A549 (cell line): ENCODE measurements at places on chromosomes 5 and 9.

DNA sequence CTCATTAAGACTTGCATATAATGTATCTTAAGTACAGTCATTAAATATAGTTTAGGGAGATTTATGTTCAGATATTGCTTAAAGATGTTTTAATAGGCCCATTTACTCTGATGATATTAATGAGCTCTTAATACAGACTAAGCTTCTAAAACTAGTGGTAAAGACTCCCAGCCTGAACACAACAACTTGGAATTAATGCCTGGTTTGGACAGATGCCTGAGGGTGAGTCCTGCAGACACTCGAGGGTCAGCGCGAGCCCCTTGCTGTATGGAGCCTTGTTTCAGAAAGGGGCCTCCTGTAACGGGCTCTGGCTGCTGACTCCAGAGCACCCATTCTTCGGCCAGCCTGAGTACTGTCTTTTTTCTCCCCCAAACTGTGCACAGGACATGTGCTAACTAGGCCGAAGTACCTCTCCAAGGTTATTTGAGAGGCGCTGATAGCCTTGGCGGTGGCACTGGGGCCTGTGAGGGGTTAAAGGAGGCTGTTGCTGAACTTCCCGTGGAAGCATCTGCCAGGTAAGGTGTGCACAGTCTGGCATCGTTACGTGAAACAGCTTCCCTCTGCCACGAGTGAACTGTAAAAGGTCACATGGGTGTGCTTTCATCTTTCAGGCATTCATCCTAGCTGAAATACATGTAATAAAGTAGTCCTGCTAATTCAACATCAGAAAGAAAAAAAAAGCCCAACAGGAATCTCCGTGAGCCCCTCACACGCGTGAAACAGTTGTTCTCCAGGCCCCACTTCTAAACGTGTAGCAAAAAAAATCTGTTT is 113.4 kb downstream of the MVB12B start:
- no peak for DNase-seq

DNA sequence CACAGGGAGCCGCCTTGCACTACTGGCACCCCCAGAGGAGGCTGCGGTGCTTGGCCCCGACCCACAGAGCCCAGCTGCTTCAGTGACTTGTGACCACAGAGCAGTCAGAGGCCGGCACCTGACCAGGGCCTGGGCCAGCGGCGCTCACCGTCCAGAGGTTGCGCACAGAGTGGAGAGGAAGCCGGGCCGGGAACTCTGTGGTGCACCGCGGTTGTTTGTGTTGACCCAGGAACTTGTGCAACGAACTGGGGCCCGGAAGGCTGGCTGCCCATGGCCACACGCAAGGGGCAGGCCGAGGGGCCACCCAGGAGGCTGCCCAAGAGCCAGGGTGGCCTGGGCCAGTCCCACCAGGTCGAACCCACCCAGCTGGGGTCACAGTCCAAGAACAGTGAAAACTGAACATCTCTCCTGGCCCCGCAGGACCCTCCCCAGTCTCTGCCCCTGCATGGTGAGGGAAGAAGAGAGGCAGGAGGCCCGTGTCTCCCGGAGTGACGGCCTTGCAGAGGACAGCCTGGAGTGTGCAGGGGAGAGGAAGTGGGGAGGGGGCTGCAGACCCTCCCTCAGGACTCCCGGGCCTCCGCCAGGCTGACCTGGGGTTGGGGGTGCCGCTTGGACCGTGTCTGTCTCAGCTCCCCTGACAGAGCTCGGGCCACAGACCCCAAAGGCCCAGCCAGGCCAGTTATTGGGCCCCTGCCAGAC is 42.8 kb upstream of the EGFL7 start:
- DNase-seq: no peak

GRCh38 chr9:130845901-130846481 is 10.9 kb downstream of the ABL1 start:
- peak; percentile 54 for DNase-seq

GRCh38 chr9:4879115-4879558 is 86.4 kb downstream of the RCL1 start:
- DNase-seq: no peak

DNA sequence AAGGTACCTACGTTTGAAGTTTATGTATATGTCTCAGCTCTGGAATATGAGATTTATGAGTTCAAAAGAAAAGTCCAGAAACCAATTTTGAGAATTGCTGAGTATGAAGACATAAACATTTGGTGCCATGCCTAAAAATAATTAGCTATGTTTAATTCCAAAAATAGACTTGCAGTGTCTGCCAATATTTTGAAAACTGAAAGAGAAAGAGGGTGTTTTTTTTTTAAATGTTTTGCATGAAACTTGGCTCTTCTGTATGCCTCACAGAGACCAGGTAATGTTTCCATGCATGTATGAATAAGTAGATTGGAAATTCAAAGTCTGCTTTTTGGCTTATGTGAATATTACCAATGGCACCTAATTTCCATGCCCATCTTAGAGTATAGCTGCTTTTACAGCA is 634.4 kb upstream of the C9orf72 start:
- no peak for DNase-seq

GRCh38 chr5:139636975-139637408 is 11.2 kb upstream of the CXXC5 start:
- DNase-seq: no peak

GRCh38 chr9:98657897-98658296 is 50.8 kb downstream of the GABBR2 start:
- no peak for DNase-seq

DNA sequence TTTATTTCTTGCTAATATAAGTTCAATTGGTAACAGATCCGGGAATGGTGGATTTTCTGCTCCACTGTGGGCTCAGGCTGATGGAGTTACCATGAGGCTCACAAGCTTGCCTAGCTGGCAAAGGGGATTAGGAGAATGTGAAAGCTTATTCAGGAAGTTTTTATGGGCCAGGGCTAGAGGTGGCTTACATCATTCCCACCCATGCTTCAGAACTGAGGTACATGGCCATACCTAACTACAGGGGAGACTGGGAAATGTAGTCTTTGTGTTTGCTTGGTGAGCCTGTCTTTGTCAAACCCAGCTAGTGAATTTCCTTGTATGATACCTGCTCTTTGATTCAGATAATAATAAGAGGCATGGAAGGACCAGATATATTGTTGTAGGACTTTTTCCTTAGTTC is 105.9 kb upstream of the DHFR start:
- no peak for DNase-seq

- no peak for DNase-seq
These were observed 16.5 kb upstream of the RLN2 start for GRCh38 chr9:5321058-5321457.

DNA sequence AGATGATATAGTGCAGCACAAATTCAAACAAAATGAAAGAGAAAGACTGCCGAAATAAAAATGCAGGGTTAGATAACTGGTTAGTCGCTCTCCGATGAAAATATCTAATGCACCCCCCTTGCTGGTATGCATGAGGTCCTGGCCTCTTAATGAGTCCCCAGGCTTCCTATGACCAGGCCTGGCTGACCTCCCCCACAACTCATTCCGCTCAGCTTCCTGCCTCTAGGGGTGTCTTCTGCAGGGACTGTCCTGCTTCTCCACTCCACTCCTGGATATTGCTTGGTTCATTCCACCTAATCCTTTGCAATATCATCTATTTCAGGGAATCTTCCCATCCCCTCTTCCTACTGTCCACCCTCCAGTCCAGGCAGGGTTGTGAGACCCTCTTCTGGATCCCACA is 341.8 kb downstream of the ASTN2 start:
- DNase-seq: no peak
